ENCODE measurements at places on chromosomes 3 and 15.

GRCh38 chr3:37456270-37456708 is 281.9 kb upstream of the LRRFIP2 start:
- DNase-seq = peak; percentile 88

- peak; percentile 87 for DNase-seq
These were observed 7.8 kb upstream of the KIF7 start for GRCh38 chr15:89662893-89663626.

- no peak for DNase-seq
These were observed 46.0 kb downstream of the PRICKLE2 start for GRCh38 chr3:64179249-64179648.

GRCh38 chr15:38073178-38073946 is 138.9 kb downstream of the TMCO5A start:
- no peak for DNase-seq

Measured in muscle of leg (tissue), 16 donors.